ENCODE measurements at places on chromosomes 6 and 20.

- DNase-seq: peak; percentile 71
These were observed 818 bp upstream of the MDGA1 start for GRCh38 chr6:37698264-37699137.

- DNase-seq: no peak
These were observed 21.6 kb upstream of the TNFAIP3 start for GRCh38 chr6:137845460-137845859.

GRCh38 chr6:52596371-52597028 lies 19.6 kb upstream of the TRAM2 start:
- DNase-seq: no peak

DNA sequence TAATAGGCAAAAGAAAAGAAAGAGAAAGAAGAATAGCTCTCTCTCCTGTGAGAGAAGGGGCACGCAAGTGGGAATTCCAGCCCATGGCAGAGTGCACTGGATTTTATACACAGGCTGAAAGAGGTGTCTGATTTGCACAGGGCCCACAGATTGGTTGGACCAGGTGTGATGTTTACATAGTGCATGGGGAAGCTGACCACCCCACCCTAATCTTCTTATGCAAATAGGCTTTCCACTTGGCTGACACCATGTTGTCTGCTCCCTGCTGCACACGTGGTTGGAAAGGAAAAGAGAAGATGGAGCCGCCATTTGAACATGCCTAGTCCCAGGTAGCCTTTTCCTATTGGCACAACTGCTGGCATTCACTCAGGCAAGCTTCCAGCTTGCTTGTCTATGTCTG lies 20.2 kb downstream of the MICA start:
- no peak for DNase-seq

- no peak for DNase-seq
These were observed 107.4 kb downstream of the SCML4 start for GRCh38 chr6:107716688-107717089.

DNA sequence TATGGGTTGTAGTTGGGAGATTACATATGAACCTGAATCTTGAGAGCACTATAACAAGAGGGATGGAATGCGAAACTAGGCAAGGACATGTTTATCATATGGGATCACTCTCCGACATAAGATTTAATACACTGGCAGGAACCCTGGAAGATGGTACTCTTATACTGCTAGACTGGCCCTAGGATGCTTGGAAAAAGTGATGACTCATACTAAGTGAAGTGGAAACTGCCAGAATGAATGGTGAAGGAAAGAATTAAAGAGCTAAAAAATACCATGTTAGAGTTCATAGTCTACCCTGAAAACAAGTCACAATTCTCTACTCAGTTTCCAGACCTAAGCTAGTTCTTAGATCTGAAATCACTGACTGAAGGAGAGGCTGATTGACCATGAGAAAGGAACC lies 45.5 kb upstream of the THEMIS start:
- DNase-seq: no peak

- DNase-seq: no peak
These were observed 126.8 kb downstream of the GRM4 start for GRCh38 chr6:34018961-34019606.

DNA sequence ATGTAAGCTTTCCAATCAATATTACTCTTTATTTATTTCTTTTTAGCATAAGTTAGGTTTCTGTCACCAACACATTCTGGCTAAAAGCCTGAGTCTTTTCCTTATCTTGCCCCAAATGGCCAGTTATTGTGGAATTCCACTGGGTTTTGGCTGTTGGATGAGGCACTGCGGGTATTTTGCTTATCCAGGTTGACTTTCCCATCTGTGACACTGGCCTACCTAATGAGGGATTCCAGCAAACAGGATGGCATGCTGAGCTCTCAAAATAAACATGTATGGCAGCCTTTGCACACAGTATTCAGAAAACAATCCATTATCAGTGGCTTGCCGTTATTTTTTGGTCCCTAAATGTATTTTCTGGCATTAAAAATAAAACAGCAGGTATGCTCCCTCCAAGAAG lies 6.5 kb upstream of the RALGAPB start:
- no peak for DNase-seq

DNA sequence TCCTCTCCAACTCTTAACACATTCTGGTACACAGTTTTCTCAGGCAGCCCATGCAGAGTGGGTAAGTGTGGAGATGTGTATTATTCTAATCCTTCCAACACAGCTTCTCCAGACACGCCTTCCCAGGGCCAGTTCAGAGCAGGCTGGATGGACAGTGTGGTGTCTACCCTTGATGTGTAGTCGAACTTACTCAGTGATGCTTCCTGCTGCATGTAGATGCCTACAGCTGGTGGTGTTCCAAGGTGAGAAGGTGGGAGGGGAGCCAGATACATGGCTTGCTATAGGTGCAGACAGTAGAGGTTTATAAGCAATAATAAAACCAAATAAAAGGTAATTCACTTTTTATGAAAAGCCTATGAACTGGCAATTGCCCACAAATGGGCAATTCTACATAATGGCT lies 104.0 kb downstream of the QRSL1 start:
- DNase-seq: no peak

DNA sequence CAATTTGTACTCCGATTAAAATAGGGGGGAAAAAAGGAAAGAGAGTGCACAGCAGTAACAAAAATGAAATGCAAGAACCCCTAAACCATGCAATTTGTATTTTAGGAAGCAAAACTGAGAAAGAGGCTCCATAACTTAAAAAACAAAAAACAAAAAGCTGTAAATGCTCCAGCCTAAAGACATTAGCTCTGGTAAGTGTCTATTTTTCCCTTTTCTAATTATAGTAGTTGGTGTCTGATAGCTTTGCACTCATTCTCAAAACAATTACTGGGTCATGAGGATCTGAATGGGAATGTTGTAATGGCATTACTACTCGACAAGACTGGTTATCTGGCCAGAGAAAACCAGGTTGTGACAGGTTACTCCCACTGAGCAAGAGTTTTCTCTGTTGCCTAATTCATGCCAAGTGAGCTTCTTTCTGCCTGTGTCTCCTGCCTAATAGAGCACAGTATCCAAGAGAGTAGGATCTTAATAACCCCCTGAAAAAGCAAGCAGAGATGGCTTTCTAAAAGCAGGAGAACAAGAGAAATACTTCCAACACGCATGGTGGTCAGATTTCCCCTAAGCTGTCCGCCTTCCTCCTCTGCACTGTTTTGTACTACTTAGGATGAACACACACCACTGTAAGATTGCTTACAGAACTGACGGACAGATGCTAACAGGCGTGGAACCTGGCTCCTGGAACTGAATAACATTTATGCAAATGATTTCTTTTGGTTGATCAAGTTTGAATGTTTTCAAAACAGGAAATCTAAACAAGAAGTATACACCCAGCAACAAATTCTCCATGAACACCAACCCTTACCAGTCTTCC lies 86.4 kb downstream of the FKBP5 start:
- DNase-seq: no peak

GRCh38 chr6:71419217-71420094 lies 130.8 kb downstream of the OGFRL1 start:
- DNase-seq: no peak

DNA sequence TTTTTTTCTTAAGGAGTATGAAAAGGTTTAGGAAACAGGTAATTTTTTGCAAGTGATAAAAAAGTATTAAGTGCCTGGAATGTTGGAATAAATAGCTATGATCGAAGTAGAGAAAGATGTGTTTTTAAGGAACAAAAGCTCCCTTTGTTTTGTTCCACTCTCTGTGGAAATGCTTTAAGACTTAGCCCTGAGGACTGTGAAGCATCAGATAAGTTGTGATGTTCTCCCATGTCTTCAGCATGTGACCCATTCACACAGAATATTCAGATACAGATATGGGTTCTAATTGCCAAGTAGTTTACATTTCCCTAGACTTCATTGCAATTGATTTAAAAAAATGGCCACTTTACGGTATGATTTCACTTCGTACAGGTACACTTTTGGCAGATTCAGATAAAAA lies 80.6 kb downstream of the KCNQ5 start:
- no peak for DNase-seq

DNA sequence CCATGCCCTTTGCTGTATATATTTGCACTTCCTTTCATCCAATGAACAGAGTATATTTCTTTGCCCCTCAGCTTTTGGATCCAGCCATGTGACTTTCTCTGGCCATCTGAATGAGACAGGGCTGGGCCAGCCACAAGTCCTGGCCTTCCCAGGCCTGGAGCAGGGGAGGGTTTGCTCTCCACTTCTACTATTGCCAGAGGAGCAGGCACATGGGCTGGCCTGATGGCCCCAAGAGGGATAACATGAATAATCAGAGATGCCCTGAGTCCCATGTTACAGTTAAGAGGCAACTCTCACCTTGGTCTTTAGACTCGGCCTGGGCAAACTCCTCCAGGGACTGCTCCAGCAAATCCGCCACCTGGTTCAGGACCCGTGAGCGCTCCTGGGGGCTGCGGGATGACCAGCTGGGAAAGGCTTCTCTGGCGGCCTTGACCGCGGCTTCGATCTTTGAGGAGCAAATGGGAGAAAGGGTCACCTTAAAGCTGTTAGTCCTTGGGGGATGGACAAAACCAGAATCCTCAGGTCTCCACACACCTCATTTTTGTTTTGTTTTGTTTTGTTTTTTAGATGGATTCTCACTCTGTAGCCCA lies 6.3 kb downstream of the ALDH8A1 start:
- DNase-seq: no peak

GRCh38 chr20:967796-968742 lies 34.0 kb downstream of the RSPO4 start:
- DNase-seq: no peak

GRCh38 chr6:11425431-11425871 lies 112.1 kb upstream of the TMEM170B start:
- DNase-seq: no peak

- DNase-seq: no peak
These were observed 762 bp downstream of the SIRPB1 start for GRCh38 chr20:1618954-1619540.

- peak; percentile 49 for DNase-seq
These were observed 695.2 kb downstream of the QKI start for GRCh38 chr6:164109770-164110140.

GRCh38 chr20:45459606-45460005 lies 9.9 kb upstream of the WFDC2 start:
- DNase-seq: no peak

DNA sequence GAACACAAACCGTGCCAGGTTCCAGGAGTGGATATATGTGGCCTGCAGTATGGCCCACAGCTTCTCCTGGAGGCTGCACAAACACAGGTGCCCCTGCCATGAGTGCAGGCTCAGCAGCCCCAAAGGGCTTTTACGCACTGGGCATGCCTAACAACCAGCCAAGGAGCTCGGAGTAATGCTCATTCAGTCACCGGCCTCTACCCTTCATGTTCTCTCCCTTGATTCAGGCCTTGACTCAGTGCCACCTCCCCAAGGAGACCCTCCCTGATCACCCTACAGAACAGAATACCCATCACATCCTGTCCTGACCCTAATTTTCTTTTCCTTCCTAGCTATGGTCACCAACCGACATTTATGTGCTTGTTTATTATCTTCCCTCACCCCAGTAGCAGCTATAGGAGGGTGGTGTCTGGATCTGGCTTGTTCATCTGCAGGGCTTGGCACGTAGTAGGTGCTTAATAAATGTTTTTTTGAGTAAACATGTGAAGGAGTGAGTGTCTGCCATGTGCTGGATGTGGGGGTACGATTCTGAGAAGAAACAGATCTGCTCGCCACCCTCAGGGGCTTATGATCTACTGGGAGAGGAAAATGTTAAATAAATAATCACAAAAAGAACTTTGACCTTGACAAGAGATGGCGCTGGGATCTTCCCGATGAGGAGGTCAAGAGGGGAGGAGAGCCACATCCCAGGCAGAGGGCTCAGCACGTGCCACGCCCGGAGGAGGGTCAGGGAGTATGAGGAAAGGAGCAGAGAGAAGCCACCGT lies 9.2 kb downstream of the PXMP4 start:
- no peak for DNase-seq

DNA sequence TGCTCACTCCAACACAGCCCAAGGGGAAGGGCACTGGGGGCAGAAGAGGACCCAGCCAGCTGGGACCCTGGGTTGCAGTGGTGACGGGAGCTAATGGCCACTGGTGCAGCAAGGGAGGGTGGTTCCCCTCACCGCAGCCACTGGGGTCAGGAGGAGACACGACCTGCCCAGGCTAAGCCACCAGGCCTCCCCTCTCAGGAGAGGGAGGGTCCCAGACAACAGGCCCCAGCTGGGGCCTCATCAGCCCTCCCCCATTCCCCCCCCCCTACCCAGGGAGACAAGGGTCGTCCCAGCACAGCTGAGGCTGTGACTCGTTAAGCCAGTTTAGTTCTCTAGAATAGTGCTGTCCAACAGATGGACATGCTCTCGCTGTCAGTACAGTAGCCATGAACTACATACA lies 17.3 kb upstream of the MATN4 start:
- DNase-seq: no peak

- no peak for DNase-seq
These were observed 171.4 kb downstream of the BMP7 start for GRCh38 chr20:57094991-57095390.

DNA sequence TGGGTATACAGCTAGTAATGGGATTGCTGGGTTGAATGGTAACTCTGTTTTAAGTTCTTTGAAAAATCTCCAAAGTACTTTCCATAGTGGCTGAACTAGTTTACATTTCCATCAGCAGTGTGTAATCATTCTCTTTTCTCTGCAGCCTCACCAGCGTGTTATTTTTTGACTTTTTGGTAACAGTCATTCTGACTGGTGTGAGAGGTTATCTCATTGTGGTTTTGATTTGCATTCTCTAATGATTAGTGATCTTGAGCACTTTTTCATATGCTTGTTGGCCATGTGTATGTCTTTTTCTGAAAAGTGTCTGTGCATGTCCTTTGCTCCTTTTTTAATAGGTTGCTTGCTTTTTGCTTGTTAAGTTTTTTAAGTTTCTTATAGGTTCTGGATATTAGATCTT lies 194.2 kb upstream of the PHACTR1 start:
- no peak for DNase-seq

DNA sequence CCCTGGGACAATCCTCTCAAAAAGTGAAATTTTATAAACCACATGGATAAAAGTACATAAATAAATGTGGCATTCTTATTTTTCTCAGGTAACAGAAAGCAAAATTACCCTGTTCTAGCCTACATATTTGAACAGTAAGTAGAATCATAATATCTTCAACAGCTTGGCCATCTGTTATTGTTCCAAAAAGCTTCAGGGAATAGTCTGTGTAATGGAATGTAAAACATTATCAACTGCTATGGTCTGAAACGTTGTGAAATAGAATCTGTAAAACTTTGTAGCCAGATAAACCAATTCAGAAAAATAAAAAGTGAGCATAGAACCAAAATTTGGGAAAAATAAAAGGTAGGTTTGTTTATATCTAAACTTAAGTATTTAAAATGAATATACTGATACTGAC lies 114.7 kb downstream of the THEMIS start:
- DNase-seq: no peak

- no peak for DNase-seq
These were observed 60.9 kb downstream of the TULP4 start for GRCh38 chr6:158373214-158373613.

Measured in WTC11 (cell line).